NCI-H2107 (cell line): ENCODE measurements at places on chromosomes 2 and 18.

DNA sequence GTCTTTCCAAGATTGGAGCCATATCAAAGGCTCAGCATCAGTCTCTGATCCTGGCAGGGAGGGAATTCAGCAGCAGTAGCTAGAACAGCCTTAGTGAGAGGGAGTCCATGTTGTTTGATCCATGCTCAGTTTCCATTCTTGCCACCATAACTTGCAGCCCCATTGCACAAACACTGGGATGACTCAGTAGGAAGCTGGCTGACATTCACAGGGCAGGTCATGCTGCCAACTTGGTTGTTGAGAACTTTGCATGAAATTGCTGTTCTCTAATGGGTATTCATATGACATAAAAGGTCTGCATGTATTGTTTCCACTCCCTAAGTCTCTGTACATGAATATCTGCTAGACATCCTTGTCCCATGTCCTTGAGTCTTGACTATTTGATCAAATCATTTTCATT is 29.9 kb upstream of the STAT4 start:
- DNase-seq = no peak

DNA sequence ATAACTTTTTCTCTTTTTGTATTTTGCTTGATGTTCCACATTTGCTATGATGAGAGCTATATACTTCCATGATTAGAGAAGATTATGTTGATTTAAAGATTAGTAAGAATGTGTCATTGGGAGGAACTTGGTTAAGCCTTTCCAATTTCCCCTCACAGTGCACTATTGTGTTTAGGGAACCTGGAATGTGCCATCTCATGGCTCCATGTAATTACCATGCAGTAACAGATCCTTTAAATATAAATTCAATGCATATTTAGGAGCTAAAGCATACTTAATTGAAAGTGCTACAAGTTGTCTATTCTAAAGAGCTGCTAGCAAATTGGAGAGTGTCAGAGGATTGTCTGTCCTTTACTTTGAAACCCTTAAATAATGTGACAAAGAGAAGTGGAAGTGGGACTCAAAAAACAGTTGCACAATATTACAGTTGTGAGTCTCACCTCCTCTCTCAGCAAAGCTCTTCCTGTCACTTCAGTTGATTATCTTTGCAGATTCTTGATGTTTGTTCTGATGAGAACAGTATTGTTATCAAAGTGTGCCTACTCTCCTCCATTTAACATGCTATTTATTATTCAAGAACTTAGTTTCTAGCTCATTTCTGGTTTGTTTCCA is 1162.7 kb upstream of the ZEB2 start:
- no peak for DNase-seq

DNA sequence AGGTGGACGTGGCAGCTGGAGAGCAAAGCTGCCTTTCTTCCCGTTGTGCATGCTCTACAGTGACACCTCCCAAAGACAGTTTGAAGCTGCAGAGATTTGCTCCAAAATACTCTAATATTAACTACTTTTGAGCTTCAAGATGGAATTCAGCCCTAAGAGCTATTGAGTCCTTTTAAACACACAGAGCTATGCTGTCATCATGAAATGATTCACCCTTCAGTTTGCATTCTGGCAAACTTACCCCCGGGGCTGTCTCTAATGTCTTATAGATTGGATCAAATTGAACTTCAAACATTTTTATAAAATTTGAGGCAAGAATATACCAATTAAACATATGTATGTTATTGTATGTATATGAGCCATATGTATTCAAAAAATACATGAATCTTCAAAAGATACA is 110.7 kb upstream of the EFEMP1 start:
- no peak for DNase-seq

GRCh38 chr2:239086325-239087020 is 238.6 kb downstream of the TWIST2 start:
- no peak for DNase-seq

DNA sequence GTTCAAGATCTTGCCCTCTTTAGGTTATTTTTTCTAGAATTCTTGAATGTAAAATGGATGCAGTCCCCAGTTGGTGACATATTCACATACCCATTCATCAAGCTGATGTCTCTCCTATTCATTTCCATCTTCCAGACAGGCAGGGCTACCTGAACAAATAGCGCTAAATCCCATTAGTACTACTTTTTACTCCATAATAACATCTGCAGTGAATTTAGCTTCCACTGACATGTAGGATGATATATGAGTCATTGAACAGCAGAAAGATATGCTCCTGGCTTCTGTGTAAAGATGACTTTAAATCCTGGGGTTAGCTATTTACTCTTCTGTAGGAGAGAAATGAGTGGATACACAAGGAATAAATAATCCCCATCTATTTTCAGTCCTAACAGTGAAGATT is 194.7 kb downstream of the RND3 start:
- DNase-seq = no peak

GRCh38 chr18:57437766-57438671 is 2.8 kb downstream of the ONECUT2 start:
- peak; percentile 95 for DNase-seq
